ENCODE measurements at places on chromosomes 7 and 10.

- DNase-seq: no peak
Observed at GRCh38 chr7:43784030-43784584, 25.6 kb downstream of the BLVRA start.

DNA sequence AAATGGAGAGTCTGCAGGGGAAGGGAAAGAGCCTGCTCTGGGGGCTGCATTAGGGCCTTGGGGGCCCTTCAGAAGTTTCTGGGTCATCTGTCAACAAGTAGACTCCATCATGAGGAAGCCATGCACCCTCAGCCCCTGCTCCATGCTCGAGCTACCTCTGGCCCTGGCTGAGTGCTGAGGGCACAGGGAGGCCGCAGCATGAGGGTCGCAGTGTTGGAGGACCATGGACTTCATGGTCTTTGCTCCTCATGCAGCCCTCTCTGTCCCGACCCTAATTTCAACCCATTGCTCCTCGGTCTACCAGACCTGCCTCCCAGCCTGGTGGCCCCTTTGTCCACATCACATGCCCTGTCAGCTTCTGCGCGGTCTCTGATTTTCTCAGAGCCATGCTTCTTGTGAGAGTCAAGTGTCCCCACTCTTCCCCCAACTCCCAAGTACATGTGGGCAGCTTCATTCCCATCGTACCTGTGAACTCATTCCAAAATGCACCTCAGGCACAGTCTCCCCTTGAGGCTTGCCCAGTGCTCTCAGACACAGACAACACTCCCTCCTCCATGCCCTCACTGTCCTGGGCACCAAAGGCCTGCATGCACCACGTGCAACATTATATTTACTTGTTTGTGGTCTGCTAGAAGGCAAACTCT, 14.7 kb downstream of the ZNF488 start:
- DNase-seq: no peak

- no peak for DNase-seq
Observed at GRCh38 chr10:89073719-89074118, 83.1 kb downstream of the FAS start.

GRCh38 chr10:613271-614138, 76.0 kb downstream of the DIP2C start:
- no peak for DNase-seq

GRCh38 chr10:118629211-118629610, 33.8 kb upstream of the PRLHR start:
- DNase-seq: no peak

GRCh38 chr7:45890902-45891461, 2.7 kb downstream of the IGFBP1 start:
- no peak for DNase-seq

DNA sequence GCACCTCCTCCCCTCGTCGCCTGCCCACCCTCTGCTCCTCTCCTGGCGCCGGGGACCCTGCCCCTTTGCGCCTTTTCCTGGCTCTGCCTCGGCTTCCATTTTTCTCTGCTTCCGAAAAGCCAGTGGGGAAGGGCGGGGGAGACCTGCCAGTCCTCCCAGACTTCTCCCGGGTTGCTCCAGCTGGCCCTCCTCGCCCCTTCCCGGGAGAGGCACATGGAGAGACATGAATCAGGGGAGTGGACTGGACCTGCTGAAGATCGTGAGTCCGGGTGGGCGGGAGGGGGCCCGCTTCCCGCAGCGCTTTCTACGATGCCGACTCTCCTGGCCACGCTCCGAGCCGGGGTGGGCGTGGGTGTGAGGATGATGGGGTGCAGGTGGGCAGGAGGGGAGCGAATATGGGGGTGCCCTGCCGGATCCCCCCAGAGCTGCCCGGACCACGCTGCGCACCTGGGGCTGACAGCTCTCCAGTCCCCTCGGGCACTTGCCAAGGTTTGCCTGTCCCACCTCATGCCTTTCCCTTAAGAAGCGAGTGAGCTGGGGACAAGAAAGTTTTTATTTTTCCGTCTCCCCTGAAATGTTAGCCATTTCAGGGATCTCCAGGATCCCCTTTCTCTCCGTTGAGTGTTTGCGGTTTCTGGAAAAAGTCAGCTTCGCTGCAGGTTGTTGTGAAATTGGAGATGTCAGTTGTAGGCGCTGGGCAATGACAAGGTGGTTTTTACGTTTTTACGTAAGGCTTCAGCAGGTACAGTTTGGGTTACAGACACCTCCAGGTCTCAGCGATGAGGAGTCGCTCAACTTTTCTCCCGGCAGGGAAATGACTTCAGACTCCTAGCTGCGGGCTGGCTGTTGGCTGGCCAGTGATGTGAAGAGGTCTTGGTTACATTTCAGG, 977 bp downstream of the CACNB2 start:
- DNase-seq: no peak

- no peak for DNase-seq
Observed at GRCh38 chr7:29749701-29750321, 56.5 kb upstream of the WIPF3 start.

DNA sequence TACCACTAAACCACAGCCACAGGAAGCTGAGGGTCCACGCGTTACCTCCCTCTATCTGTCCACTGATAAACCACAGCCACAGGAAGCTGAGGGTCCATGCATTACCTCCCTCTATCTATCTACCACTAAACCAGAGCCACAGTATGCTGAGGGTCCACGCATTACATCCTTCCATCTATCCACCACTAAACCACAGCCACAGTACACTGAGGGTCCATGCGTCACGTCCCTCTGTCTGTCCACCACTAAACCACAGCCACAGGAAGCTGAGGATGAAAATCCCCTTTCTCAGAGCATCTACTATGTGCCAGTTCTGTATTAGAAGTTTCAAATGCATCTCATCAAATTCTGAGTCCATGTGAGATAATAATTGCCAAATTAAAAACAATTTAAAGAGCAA, 589.3 kb downstream of the DNAJB6 start:
- no peak for DNase-seq

DNA sequence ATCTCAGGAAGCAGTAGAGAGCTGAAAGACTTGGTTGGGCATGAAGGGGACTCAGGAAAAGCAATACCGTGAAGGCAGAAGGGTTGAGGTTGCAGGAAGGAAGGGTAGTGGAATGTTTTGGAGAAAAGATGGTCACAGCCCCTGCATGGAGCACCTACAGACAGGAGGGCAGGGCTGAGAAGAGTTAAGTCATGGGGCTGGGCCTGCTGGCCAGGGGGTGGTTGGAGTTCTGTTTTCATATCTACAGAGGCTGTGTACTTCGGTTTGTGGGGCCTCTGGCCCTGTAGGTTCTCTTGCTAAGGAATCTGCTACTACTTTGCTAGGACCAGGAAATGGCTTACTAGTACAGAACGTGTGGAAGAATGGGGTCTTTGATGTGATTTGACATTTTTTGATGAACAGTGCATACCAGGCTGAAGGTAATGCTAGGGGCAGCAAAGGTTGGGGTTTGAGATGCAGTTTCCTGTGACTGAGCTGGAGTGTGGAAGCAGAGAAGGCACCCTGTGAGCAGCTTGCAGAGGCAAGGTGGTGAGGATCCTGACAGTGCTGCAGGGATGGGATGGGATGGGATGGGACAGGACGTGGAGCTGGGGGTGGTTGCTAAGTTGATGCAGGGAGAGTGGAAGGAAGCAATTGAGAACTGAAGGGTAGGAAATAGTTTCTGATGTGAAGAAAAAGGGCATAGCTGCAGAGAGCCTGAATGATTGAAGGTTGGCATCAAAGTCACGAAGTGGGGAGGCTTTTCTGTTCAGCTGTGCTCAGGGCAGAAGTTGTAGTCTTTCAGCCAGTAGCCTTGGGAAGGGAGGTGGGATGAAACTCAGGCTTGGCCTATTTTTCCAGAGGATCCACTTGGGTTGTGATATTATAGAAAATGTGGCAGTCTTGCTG, 7.8 kb downstream of the RPS24 start:
- no peak for DNase-seq

DNA sequence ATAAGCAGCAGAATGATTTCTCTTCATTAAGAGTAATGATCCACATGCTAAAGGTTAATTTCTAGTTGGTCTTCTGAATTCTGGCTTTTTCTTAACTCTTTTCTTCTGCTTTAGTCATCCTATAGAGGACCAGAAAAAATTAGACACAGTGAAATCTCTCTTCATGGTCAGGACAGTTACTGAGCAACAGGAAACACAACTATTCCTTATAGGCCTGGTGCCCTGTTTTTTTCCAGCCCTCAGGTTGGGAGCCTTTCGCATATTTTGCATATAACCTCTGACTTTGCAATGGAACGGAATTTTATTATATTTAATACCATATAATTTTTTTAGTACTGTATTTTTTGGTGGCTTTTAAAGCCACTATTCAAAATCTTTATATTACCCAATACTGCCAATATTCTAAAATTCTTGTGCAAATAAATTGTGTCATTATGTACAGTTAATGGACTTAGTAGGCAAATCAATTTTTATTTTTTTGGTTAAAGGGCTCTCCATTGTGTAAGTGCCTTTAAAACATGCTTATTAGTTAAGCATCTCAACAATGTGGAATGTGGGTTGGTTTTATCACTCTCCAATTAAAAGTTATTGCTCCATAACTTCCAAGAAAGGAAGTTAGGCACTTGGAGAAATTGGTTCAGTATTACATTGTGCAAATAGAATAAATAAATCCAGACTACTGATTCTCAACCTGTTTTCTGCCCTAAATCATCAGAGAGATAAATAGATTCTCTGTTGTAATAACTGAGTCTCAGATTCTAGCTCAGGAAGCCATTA, 22.5 kb downstream of the ARL4A start:
- DNase-seq: no peak

DNA sequence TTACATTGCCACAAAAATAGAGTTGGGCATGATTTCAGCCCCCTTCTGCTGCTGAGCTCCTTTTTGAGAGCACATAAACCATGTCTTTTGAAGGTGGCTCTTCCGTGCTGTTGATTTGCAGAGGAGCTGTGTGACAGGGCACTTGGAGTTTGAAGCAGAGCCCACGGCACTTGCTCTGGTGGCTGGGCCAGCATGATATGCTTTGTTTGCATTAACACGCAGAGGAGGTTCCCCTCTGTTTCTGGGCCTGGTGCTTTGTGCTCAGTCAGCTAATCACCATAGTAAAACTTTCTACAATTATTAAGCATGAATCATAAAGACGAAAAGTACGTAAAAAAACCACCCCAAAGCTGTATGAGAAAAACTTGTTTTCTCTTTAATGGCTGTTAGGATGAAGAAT, 40.1 kb downstream of the RBM33 start:
- no peak for DNase-seq

DNA sequence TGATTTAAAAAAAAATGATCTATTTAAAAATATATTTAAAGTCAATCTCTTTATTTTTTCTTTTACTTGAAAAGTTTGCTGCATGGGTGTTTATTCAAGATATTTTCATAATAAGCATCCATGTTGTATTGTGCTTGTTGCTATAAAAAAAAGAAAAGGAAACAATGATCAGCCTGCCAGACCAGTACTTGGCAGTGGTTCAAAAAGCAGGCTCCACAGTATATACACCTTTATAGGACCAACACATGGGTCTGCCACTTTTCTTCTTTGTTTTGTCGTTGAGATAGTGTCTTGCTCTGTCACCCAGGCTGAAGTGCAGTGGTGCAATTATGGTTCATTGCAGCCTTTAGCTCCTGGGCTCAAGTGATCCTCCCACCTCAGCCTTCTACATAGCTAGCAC, 228.0 kb downstream of the TWIST1 start:
- DNase-seq: no peak

DNA sequence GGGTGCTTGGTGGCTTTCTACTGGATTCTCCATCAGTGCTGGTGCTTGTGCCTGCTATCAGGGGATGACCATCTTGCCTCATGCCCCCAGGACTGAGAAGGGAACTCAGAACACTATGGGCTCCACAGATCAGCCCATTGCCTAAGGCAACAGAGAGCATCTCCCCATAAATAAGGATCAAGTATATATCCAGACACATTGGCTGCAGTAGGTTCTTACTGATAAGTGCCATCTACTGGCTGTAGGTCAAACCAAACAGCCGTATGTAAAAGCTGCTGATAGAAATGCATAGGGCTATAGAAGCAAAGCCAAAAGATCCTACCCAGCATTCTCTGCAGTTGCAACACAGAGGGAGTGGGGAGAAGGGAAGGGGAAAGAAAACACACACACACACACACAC, 153.7 kb downstream of the CDK14 start:
- no peak for DNase-seq

- no peak for DNase-seq
Observed at GRCh38 chr7:154385214-154385613, 333.0 kb downstream of the DPP6 start.

All from stimulated activated CD4-positive, alpha-beta T cell treated with anti-CD3 and anti-CD28 coated beads, Interleukin-1b, Interleukin-23, amount 100 ng/mL, for 48 hours (primary cell).